Stimulated activated CD4-positive, alpha-beta T cell treated with anti-CD3 and anti-CD28 coated beads, TNF-alpha, amount 100 ng/mL, for 1 hour (primary cell): ENCODE measurements at places on chromosomes 2 and 18.

DNA sequence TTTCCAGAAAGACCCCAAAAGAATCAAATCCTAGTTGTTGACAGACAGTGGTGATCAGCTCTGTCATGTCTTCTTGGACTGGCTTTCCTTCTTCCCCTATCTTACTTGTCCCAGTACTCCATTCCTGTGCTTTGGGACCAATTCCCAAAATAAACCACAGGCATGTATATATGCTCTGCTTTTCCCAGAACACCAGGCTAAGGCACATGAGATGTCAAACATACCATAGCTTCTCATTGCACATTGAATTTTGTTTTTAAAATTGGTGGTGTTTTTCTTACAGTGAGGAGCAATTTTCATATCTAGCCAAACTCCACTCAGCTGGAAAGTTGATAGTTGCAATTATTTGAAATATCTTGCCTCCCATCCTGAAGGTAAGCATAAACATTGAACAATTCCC is 88.9 kb upstream of the RGPD4 start:
- no peak for DNase-seq

- no peak for DNase-seq
Observed at GRCh38 chr2:467543-467891, 179.6 kb upstream of the ALKAL2 start.

DNA sequence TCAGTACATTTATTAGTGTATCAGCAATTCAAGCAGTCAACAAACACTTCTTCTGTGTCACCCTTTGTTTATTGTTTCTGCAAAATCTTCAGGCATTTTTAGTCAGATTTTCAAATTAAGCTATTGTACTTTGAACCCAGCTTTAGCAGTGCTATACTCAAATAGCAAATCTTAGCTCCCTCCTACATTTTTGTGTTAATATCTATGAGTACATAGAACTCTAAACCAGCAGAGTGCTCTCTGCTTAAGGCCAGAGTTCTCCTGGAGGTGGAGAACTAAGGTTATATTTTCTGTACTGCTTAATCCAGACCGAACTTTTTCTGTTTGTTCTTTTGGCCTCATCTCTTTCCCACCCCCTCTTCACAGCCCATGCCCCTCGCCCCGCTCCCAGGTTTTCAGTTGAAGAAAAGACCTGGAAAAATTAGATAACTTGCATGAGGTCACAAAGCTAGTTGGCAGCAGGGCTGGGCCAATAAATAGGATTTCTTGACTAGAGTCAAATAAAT is 29.2 kb upstream of the SCN1A start:
- DNase-seq = no peak

DNA sequence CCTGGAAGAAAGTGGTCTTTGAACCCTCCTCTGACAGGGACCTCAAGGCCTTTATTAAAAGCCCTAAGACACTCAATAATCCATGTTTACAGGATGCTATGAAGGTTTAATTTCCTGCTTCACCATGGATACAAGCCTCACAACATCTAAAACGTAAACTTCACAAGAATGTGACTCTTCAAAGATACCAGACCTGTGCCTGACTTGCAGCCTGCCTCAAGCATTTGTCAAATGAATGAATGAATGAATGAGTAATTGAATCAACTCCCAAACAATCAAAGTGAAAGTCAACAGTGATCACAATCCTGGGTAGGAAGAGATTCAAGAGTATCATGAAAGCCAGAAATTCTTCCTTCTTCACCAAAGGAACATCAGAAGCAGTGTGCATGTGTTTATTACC is 30.4 kb downstream of the KLF7 start:
- DNase-seq = no peak

- DNase-seq = no peak
Observed at GRCh38 chr2:213627054-213627710, 342.9 kb downstream of the SPAG16 start.

DNA sequence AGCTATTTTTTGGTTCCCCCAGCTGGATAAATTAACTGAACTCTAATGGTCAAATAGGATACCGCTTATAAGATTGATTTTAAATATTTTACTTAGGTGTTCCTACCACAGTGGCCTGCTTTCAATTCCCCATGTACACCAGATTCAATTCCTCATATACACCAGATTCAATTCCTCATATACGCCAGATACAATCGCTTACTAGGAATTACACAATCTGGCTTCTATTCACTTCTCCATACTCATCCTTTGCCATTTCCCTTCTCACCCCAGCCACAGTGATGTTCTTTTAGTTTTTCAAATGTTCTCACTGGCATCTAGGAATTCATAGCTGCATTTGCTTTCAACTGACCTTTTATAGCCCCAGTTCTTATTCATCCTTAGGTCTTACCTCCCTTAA is 66.5 kb downstream of the SLC40A1 start:
- no peak for DNase-seq

- no peak for DNase-seq
Observed at GRCh38 chr2:40611196-40611595, 159.3 kb upstream of the SLC8A1 start.

GRCh38 chr2:176066645-176067588 is 16.8 kb downstream of the EVX2 start:
- no peak for DNase-seq

DNA sequence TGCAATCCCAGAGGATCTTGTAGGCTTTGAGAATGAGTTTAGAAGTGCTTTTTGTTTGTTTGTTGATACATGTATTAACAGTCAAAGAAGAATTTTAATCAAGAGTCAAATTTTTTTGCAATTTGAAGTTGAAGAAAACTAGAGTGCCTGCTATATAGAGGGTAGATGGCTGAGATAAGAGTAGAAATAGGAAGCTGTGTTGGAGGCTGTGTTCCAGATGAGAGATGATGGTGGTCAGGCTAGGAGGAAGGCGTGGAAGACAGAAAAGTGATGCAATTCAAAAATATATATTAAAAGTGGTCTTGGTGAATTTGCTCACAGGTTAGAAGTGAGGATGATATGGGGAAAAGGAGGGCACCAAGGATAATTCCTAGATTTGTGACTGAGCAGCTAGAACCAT is 978.3 kb downstream of the BCL11A start:
- no peak for DNase-seq
